Psoas muscle (tissue), 8 donors: ENCODE measurements at places on chromosomes 5 and 9.

GRCh38 chr5:148740079-148740858 is 85.9 kb upstream of the HTR4 start:
- DNase-seq: no peak

GRCh38 chr9:111150181-111150580 is 111.9 kb upstream of the LPAR1 start:
- DNase-seq: no peak

- DNase-seq: no peak
Measured at GRCh38 chr9:19416143-19416542, 7.3 kb downstream of the ACER2 start.

GRCh38 chr9:14660721-14661120 is 32.5 kb downstream of the ZDHHC21 start:
- no peak for DNase-seq

DNA sequence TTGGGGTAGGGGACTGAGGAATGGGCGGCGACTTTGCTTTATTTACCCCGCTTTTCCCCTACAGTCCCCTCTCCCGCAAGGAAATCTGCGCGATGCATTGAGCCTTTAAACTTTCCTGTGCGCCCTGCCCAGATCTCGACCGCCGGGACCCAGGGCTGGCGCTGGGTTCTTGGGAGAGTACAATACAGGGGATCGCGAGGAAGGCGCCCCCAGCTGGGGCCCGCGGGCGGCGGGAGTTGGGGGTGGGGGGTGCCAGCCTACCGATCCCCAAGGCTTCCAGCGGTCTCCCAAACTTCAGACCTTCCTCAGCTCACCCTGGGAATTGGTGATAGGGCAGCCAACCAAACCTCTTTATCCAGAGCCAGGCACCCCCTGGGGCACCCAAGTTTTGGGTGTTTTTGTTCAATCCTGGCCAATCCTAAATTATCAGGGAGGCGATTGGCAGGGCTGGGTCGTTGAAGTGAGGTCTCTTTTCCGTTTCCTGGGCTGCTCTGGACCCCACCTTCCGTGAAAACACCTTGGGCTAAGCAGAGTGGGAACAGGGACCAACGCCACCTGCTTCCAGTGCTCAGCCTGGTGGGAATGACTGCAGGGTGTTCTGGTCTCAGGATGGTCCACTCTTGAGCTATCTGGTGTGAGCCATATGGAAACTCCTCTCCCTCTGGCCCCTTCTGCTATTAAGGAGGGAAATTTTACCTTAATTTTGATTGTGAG is 51.4 kb upstream of the DAB2IP start:
- peak; percentile 48 for DNase-seq

- no peak for DNase-seq
Measured at GRCh38 chr9:130182381-130182909, 10.2 kb downstream of the NCS1 start.

- no peak for DNase-seq
Measured at GRCh38 chr5:23302438-23302837, 205.0 kb upstream of the PRDM9 start.

DNA sequence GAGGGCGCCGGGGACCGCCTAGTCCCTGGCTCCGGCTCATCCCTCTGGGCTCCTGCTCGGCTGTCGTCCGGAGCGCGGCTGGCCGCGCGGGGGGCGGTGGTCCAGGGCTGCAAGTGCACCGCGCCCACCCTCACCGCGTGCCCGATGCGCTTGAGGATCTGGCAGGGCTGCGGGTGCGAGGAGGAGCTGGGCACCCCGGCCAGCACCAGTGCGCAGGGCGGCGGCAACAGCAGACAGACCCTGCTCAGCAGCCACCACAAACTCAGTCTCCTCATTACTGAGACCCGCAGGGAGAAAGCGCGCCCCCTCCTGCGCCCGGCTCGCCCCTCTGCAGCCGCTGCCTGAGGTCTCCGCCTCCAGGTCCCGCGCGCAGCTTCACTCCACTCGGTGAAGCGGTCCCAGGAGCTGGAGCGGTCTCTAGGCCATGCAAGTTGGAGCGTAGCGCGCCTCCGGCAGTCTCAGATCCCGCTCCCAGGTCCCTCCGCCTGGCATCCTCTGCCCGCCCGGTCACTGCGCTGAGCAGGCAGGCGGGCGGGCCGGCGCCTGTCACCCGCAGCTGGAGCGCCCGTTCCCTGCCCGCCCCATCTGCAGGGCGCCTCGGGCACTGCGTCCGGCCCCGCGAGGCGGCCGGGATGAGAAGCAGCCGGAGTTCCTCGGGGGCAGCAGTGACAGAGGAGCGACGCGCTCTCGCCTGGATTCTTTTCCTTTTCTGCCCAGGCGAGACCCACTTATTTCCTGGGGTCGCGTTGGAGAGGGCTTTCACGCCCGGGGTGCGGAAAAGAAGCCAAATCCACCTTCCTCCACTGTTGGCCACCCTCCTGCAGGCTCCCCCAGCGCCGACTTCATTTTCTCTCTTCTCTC is 512 bp downstream of the GRIN3A start:
- peak; percentile 48 for DNase-seq

GRCh38 chr9:82456642-82457041 is 468.1 kb downstream of the SPATA31D1 start:
- no peak for DNase-seq
